CD8-positive, alpha-beta T cell (primary cell): ENCODE measurements at places on chromosomes 3 and 15.

DNA sequence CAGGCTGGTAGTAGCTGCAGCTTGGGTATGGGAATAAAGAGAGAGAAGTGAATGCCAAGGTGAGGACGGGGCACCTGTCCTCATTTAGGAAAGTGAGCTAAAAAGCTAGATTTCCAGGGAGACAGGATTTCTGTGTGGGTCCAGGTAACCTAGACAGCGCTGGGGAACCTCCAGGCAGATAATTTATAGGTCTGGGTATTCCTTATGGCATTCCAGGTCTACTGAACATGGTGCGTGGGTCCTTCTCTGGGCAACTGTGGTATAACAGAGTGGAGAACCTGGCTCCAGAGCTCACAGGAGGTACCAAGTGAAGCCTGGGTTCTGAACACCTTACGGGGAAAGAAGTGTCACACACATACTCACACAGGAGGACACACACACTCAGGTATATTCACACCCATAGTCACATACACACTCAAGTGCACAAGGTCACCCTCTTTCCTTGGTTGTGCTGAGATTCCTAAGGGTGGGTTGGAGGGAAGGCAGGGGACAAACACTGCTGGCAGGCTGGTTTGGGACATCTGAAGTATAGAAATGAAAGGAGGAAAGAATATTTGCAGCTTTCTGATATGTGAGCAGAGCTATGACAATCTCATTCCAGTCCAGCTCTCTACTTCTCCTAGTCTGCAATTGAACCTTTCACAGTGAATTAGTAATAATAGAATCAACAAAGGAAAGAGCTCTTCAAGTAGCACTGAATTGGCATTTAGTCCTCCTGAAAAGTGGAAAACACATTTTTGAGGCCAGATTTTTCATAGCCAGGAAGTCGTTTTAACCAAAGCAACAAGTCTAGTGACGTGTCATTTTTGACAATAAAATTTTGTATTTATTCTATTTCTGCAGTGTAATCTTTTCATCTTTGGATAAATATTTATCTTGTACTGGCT lies 37.4 kb upstream of the ITGA11 start:
- DNase-seq, result no peak

DNA sequence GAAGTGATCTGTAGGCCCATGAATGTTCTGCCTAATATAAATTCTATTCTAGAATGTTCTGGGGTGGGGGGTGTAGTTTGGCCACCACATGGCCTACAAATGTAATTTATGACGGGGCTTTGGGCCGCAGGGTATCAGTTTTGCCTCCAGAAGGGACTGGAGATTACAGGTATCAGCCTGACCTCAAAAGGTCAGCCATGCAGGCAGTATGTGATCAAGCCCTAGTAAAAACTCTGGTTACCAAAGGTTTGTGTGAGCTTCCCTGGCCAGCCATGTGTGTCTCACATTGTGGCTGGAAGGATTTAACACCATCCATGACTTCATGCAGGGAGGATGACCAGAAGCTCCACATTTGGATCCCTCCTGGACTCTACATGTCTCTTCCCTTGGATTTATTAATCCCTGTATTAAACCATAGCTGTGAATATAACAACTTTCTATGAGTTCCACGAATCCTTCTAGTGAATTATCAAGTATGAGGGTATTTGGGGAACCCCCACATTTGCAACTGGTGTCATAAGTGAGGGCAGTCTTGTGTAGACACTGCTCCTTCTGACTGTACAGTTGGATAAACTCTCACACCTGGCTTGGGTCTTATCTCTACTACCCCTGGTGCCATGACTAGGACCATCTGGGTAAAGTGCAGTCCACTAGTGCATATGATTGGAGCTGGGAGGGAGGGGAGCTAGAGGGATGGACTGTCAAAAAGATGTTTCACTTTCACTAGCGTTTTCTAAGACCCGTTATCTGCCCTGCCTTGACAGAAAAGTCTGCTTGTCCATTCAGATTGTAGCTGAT lies 50.0 kb upstream of the RFX7 start:
- no peak for DNase-seq

GRCh38 chr3:31704591-31705179 lies 172.0 kb downstream of the STT3B start:
- DNase-seq, result no peak

- DNase-seq, result no peak
These were observed 34.0 kb downstream of the CBLB start for GRCh38 chr3:105834768-105835167.

DNA sequence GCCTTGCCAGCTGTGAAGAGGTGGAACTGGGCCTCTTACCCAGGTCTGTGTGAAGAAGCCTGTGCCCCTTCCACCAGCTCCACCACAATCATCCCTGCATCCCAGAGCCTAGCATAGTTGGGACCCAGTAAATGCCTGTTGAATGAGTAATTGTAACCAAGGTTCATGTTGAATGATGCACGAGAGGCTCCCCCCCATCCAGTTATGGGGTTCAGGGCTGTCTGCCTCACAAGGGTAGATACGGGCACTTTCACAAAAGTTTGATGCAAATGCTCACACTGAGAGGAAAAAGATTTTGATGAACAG lies 29.5 kb upstream of the TSEN2 start:
- DNase-seq, result no peak
